CD4-positive, alpha-beta T cell treated with Interleukin-6 for 4 hours (primary cell): ENCODE measurements at places on chromosomes 5 and 9.
A peak's percentile ranks its signal among the peaks of the same experiment; 100 is the strongest.

DNA sequence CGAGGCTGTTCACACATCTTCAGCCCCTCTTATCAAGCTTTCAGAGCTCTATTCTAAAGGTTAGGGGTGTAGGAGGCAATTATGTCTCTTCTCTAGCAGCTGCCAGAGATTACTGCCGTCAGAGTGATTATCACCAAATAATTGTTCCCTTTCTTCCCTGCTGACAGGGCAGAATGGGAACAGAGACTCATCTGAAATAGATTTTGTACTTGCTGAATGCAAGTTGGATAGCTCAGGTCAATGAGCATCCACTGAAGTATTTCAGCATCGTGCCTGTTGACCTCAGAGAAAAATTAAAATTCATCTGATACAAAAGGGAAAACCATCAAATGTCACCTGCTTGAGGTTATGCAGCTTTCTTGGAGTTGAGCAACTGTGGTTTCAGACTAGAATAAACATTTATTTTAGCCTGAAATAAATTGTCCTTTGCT, 213.7 kb upstream of the MAP3K1 start:
- DNase-seq = no peak

DNA sequence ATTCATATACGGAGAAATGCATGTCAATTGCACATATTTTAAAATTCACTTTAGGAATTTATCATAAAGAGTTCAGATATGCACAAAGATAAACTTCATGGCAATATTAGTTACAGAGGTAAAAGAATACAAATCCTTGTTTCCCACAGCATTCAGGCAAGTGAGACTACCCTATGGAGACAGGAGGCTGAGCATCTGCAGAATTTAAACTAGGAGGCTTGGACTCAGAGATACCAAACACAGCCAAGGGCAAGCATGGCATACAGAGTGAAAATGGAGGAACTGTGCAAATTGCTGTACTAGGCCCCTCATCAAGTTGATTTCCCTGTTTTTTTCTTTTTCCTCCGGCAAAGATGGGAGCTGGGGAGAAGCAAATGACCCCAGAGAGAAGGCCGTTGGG, 94.2 kb downstream of the SLC24A2 start:
- DNase-seq = no peak

DNA sequence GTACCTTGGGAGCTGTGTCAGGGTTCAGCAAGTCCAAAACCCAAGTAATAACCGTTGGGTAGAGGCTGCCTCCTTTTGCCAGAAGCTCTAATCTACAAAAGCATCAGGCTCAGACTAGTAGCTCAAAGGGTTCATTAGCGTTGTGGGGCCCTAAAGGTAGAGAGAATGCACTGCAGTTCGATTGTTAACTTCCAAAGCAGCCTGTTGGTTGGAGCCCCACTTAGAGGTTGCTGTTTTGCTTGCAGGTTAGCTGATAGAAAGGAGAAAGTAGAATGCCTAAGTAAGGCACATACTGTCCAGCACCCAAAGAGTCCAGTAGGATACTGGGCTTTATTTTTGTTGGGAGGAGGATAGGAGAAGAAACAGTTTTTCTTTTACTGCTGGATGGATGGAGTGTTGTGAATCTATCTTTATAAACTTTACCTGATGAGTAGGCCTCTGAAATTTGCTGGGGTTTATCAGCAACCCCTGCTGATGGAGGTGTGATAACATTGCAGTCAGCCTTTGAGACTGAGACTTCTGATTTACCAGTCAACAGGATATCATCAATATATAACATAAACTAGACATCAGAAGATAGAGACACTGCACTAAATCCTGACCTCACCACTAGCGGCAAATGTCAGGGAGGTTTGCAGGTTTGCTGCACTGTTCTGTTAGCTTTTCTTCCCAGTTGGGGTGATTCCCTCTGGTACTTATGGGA, 34.8 kb downstream of the ZNF131 start:
- DNase-seq = no peak

- DNase-seq = peak; percentile 34
Observed at GRCh38 chr9:2157277-2158110, 142.3 kb downstream of the SMARCA2 start.

DNA sequence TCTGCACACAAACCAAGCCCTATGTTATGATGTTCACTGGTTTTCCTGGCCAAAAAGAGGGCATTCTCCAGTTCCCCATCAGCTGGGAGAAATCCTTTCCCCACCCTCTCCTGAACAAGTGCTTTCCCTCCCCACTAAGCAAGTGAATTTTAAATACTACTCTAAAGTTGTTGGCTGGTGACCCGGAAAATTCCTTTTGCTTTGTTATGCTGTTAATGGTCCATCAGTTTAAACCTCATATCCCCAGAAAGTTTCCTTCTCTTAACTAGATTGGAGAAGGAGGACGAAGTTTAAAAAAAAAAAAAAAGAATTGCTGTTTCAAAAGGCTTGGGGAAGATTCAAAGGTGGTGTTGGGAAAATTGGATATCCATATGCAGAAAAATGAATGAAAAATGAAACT, 21.9 kb upstream of the SPRY4 start:
- DNase-seq = no peak

GRCh38 chr9:104883169-104883568, 44.8 kb downstream of the ABCA1 start:
- DNase-seq = no peak

DNA sequence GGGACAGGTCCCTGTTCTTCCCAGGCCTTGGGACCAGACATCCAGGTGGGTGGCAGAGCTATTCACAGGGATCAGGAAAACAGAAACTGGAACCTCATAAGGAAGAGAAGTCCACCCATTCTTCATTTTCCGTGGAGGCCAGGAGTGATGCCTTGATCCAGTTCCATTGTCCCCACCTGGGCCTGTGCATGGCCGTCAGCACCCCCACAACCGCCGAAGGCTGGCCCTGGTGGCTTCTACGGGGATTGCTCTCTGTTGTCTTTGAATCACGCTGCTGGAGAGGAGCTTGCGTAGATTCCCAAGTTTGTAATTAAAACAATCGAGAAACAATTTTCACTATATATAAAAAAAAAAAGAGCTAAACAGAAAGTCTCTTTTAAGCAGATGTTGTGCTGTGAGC, 134.4 kb downstream of the MVB12B start:
- DNase-seq = no peak

DNA sequence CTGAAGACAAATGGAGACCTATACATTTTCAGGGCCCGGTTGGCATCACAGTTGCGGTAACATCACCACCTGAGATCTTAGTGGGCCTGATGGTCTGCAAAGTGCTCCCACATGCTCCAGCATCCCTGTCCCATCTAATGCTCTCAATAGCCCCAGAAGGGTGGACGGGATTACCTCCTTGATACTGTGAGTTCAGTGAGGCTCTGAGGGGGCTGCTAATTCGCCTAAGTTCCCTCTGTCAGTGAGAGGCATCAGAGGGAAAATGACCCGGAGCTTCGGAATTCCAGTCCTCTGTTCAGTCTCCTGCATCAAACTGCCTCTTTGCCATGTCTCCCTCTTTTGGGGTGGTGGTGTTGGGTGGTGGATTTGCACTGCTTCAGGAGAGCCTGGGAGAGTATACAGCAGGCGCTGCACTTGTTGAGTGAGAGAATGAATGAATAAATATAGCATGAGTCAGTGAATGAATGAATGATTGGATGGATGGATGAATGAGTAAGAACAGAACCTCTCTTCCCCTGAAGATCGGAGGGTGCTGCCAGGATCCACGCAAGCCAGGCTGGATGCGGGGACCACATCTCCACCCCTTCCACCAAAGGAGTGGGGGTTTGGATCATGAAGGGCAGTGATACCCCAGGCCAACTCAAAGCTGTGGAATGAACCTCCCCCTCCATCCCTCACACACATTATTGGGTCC, 141.0 kb downstream of the GABBR2 start:
- DNase-seq = no peak
